Activated naive CD4-positive, alpha-beta T cell (primary cell): ENCODE measurements at places on chromosomes 6 and 20.

- no peak for DNase-seq
Observed at GRCh38 chr20:15179381-15179780, 842.0 kb upstream of the FLRT3 start.

GRCh38 chr6:170024940-170025339, 265.9 kb downstream of the DLL1 start:
- no peak for DNase-seq

DNA sequence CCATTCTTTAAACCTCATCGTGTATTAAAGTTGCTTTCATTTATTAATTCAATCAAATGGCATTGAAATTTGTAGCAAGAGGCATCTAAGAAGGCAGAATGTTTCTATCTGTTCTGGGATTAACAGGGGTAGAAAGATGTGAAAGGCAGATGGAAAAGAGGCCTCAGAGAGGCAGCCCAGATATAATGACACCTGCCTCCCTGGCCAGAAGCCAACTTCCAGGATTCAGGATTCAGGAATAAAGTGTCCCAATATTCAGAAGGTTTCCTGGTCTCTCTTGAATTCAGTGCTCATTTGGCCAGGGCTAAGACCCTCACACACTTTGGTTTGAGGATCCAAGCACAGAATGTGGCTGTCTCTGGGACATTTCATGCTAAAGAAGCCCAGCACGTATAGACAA, 39.9 kb downstream of the HLA-B start:
- DNase-seq, result no peak

- DNase-seq, result no peak
Observed at GRCh38 chr6:111564482-111564945, 41.2 kb downstream of the TRAF3IP2 start.

DNA sequence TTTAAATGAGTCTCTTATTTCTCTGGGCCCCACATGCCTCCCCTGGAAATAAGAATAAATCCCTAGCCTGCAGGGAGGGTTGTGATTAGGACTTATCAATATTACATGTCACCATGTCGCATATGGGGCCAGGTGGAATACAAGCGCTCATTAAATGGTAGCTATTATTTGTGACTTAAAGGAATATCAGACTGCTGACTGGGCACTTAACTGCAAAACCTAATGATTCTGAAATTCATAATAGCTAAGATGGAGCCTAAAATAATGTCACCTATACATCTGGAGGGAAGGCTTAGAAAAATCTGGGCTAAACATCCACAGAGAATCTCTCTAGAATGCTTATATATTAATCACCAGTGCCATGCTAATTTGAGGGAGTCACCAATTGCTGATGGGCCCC, 106.5 kb downstream of the LRFN2 start:
- no peak for DNase-seq

DNA sequence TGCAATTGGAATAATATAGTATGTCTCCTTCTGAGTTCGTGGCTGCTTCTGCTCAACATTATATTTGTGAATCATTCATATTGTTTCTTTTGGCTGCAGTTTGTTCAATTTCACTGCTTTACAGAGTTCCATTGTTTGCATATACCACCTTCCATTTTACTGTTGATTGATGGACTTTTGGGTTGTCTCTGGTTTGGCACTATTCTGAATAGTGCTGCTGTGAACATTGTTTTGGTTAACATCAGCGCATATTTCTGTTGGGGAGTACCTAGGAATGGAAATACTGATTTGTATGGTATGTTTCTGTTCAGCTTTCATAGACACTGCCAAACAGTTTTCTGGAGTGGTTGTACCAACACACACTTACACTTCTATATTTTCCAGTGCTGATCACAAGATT, 46.9 kb downstream of the UST start:
- DNase-seq, result no peak

DNA sequence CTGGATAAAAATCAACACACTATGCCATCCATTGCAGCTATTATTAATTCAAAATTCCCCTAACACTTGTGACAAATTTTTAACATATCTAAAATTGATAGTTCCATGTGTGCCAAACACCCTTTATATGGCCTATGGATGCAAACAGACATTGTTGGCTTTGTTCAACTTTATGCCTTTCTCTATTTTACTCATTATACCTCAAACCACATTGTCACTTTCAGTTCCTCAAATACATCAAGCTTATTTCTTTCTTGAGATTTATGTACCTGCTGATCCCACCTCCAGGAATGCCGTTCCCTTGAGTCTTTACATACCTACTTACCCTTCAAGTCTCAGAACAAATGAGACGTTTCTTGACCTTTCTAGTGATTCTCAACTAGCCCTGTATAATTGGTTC, 193.5 kb upstream of the PLN start:
- no peak for DNase-seq

- no peak for DNase-seq
Observed at GRCh38 chr6:120614723-120615122, 719.6 kb downstream of the TBC1D32 start.

GRCh38 chr6:131979515-131980337, 28.6 kb upstream of the CCN2 start:
- no peak for DNase-seq

DNA sequence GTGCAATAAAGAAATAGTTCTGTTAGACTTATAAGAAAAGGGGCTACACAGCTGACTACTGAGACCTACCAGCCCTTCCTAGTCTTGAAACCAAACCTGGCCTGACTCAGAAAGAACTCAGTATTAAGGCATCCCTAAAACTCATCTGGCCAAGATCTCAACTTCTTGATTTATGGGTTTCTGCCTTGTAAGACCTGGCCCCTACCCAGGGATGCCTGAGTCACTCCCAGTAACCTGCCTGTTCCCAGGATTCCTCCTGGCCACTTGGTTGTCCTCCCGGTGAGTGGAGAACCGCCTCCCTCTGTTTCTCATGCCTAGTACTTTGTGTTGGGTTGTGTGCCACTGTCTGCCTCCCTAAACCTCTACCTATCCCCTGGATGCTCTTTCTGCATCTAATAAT, 189.4 kb upstream of the PREP start:
- DNase-seq, result no peak

- DNase-seq, result no peak
Observed at GRCh38 chr6:155414049-155414448, 41.6 kb downstream of the NOX3 start.

DNA sequence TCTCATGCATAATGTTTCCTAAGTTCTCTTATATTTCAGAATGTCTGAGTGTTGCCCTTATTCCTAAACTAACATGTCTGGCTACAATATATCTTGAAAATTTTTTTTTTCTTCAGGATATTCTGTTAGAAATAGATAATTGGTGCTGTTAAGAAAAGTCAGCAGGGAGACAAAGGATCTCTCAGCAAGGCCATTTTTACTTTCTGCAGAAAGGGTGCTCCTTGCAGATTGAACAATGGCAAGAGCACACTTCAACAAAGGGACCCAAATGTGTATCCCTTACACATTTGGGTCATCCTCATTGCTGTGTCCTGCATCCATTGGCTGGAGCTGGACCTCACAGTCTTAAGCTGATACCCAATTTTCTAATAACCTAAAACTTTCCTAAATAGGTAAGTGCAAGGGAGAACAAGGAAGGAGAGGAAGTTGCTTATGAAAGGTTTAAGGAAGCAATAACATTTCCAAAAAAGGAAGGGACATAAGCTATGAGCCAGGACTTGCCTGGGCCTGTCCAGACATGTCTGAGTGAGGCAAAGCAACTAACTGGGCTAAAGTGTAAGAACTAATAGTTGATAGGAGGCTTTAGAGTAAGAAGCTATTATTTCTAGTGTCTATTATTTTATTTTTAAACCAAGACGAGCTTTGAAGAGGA, 429.6 kb downstream of the BCKDHB start:
- no peak for DNase-seq
